ENCODE measurements at places on chromosomes 7 and 10.
A peak's percentile ranks its signal among the peaks of the same experiment; 100 is the strongest.

GRCh38 chr10:43013065-43013464 lies 63.8 kb upstream of the RET start:
- no peak for DNase-seq

- no peak for DNase-seq
Observed at GRCh38 chr10:84540022-84540616, 211.7 kb downstream of the CCSER2 start.

GRCh38 chr10:22251751-22252223 lies 34.0 kb upstream of the EBLN1 start:
- peak; percentile 59 for DNase-seq

DNA sequence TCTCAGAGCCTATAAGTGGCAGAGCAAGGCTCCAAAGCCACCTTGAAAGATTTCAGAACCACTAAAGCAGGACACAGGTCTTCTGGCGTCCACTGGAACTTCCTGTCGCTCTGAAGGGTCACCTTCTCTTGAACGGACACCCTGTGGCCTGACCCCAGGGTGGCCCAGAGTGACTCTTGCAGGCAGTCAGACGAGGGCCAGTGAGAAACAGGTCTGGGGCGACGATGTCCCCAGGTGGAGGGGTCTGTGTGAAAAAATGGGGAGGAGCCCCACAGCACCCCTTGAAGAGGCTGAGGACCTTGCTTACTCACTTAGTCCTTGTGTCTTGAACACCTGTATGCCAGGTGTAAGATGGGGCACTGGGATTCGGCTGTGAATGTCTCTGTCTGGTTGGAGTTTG lies 946 bp upstream of the RASGEF1A start:
- DNase-seq = no peak

DNA sequence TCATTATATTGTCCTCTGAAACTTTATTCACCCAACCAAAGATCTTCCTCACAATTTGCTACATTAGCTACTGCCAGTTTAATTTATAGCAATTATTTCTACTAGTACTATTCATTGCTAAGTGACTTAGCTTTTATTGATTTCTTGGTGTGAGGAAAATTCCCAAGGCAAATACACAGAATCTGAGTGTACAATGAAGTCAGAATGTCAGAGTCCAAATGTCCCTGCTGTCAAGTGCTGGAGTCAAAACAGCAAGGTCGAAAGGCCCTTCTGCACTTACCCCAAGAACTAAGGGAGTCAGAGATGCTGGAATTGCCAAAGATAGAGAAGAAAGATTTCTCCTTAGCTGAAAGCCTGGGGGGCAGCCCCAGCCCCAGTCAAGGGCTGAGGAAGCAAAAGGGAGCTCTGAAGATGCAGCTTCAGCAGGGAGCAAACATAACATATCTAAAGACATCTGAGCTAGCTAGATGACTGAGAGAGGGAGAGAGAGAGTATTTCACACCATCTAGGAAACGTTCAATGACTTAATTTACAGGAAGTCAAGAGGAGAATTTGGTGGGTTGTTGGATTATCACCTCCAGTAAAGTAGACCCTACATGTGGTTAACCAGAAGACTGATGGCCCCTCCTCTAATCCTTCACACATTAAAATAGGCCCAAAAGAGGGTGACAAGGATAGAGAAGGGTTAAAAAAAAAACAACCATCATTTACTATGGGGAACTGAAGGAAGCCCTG lies 36.6 kb upstream of the SAMD8 start:
- no peak for DNase-seq

DNA sequence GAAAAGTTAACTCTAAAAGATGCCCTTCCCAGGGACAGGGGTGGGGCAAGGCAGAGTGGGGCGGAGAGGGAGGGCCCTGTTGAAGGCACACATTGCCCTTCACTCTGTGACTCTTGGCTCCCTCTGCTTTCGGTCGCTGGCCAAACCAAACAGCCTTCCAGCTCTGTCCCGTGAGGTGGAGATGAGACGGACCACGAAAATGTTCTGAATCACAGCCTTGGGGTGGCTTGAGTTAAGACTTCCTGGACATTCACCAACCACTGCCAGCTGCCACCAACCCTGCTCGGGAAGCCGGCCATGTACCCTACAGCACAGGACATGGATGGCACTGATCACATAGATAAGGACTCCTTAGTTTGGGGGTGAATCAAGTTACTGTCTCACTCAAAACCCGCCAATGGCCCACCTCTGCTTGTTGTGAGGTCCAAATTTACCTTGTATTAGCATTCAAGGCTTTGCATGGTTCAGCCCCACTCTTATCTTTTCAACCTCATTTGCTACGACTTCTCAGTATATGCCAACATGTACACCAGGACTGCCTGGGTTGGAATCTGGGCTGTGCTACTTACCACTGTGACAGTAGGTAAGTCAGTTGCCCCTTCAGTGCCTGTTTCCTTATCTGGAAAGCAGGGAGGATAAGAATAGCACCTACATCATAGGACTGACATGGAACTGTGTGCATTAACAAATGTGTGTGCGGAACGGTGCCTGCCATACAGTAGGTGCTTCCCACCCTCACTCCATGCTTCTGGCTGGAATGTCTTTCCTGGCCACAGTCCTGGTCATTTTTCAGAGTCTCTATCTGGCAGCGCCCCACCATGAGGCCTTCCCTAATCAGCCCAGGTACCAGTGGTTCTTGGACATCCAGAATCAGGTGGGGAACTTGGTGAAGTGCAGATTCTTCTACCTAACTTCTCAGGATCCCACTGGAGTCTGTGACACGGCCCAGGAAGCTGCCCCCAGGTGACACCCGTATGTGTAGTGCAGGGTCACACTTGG lies 28.0 kb downstream of the ITPRIP start:
- DNase-seq = no peak

- peak; percentile 62 for DNase-seq
Observed at GRCh38 chr10:22321156-22321923, 441 bp downstream of the BMI1 start.

- DNase-seq = no peak
Observed at GRCh38 chr7:144668503-144668902, 167.3 kb downstream of the TPK1 start.

DNA sequence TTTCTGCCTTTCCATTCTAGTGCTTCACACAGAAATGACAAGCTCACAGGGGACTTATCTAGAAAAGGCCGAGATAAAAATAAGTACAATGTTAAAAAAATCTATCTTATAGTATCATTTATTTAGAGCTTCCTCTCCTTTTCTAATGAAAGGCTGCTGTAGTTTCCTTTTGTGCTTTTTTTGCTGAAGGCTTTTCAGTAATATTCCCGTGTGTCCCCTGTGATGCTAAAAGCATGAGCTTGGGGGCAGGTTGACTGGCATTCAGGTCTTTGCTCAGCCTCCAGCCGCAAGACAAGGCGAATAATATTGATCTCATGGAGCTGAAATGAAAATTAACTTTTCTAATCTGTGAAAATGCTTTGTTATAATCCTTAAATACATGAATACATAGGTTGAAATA lies 143.0 kb downstream of the ST7 start:
- DNase-seq = no peak

- DNase-seq = no peak
Observed at GRCh38 chr7:91880016-91880412, 488 bp downstream of the MTERF1 start.

DNA sequence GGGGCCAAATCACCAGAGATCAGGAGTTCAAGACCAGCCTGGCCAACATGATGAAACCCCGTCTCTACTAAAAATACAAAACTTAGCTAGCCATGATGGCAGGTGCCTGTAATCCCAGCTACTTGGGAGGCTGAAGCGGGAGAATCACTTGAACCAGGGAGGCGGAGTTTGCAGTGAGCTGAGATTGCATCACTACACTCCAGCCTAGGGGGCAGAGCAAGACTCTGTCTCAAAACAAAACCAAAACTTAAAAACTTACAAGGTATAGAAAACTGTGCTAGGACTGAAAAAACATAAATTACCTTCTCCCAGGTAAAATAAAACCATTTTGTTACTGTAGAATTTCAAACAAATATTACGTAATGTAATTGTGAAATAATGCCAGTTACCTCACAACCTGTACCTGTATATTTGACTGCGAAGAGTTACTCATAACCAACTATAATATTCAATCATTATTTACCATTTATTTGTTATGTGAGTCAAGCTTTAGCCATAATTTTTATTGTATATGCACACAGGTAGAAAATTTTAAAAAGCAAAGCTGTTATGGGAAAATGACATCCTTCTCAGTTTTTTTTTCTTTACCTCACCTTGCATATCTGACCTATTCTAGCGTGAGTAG lies 180.9 kb downstream of the SEMA3A start:
- no peak for DNase-seq
